SK-N-SH treated with all-trans-retinoic acid at 6 μM for 48 hours (cell line): ENCODE measurements at places on chromosomes 2 and 18.

- ATAC-seq: no peak
Measured at GRCh38 chr2:196546151-196546919, 93.2 kb upstream of the CCDC150 start.

GRCh38 chr2:24304098-24304497 is 56.2 kb downstream of the ITSN2 start:
- no peak for ATAC-seq

GRCh38 chr18:48360376-48361021 is 48.7 kb downstream of the ZBTB7C start:
- no peak for ATAC-seq

DNA sequence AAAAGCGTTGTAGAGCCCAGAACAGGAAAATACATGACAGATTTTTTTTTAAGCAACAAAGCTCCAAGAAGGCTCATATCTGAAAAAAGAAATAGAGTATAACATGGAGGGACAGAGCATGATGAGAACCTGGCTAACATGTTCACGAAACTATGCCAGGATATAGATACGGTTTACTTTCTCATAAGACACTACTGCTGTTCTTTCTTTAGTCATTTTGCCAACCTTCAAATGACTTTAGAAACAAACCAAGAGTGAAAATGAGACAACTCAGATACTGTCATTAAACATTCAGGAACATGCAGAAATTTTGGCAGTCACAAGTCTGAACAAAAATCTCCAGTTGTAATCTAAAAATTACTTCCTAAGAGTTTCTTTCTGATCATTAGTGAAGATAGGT is 14.3 kb downstream of the LPIN2 start:
- no peak for ATAC-seq

GRCh38 chr2:221753401-221753800 is 181.3 kb upstream of the EPHA4 start:
- ATAC-seq: no peak

GRCh38 chr2:191664823-191665677 is 12.9 kb upstream of the NABP1 start:
- no peak for ATAC-seq

DNA sequence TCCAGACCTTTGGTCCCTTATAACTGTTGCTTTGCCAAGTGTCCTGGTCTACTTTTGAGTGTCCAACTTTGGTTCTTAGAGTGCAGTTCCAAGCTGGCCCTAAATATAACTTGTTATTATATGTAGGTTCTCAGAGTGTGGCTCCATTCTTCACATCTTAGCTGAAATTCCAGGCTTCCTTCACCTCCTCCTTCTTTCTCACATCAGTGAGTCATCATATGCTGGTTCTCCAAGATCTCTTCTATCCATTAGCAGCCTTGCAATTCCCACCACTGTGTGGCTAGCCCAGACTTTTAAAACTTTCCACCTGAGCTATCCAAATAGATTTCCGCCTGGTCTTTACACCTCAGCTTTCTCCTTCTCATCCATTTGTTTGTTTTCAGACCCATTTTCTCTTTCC is 12.6 kb upstream of the CXCR4 start:
- no peak for ATAC-seq

DNA sequence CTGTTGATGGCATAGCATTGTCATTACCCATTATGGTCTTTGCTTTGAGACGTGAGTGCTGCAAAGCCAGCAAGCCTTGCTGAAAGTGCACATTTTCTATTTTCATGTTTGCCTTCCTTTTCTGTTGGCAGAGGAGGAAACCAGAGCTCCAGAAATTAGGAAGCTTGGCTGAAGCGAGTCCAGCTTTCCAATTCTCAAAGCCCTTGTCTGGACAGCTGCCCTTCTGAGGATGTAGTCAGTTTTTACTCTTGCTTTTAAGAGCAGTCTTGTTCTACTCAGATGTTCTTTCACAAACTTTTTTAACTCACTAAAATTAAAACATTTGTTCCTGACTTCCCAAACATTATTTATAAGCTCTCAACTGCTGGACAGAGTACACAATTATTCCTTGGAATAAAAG is 93.8 kb downstream of the ICOS start:
- no peak for ATAC-seq

DNA sequence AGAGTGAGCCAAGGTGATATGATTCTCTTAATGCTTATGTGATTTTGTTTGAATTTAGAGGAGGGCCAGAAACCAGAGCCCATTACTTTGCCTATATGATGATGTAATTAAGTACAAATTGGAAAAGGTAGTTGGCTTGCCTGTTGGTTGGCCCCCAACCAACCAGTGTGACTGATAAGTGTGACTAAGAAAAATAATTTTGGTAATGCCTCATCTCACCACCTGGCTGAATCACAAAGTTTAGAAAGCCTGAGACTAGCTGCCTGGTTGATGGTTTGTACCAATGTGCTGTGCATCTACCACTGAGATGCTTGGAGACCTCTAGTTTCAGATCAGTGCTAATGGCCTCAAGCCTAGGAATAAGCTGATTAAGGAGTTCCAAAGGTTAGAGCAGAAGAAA is 338.7 kb downstream of the CDH2 start:
- no peak for ATAC-seq

DNA sequence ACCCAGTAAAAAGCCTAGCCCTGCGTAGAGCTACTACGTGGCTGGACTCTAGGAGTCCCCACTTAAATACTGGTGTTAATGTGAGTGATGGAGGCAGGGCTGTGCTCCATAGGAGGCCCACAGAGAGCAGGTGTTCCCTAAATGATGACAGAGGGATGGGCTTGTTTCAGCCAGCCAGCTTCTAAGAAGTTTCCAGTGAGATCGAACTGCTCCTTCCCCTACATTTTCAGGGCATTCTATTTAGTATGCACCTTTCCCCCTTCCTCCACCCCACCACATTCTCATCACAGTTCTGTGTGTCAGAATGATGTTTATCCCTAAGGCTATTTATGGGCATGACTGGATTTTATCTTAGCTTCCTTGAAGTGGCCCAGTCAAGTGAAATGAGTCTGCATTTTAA is 213.0 kb downstream of the TRIB2 start:
- no peak for ATAC-seq

- no peak for ATAC-seq
Measured at GRCh38 chr2:216800836-216801235, 59.0 kb downstream of the TNP1 start.

DNA sequence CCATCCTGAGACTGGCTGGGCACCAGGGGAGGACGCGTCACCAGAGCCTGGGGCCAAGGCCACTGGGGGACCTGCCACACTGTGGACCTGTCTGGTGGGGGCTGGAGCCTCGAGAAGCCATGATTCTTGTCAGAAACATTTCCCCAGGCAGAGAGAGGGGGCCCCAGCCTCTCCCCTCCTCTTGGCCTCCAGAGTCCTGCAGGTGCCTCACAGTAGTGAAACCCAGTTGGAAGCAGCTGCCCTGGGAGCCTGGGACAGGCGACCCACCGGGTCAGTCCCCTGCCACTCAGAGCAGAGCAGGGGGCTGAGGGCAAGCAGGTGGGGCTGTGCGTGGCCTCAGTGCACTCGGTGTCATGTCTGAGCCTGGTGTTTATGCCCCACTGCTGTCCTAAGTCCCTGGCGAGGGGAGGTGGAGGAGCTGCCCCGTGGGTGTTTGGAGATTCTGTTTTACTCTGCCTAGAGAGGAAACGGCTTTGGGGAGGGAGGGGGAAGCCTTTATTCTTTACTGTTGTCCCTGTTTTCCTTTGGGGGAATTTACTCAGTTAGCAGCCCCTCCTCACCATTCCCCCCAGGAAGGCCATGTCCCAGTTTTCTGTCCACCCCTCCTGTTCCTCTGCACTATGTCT is 7.7 kb downstream of the OXER1 start:
- no peak for ATAC-seq

- ATAC-seq: no peak
Measured at GRCh38 chr2:1004398-1004797, 53.7 kb downstream of the SNTG2 start.

DNA sequence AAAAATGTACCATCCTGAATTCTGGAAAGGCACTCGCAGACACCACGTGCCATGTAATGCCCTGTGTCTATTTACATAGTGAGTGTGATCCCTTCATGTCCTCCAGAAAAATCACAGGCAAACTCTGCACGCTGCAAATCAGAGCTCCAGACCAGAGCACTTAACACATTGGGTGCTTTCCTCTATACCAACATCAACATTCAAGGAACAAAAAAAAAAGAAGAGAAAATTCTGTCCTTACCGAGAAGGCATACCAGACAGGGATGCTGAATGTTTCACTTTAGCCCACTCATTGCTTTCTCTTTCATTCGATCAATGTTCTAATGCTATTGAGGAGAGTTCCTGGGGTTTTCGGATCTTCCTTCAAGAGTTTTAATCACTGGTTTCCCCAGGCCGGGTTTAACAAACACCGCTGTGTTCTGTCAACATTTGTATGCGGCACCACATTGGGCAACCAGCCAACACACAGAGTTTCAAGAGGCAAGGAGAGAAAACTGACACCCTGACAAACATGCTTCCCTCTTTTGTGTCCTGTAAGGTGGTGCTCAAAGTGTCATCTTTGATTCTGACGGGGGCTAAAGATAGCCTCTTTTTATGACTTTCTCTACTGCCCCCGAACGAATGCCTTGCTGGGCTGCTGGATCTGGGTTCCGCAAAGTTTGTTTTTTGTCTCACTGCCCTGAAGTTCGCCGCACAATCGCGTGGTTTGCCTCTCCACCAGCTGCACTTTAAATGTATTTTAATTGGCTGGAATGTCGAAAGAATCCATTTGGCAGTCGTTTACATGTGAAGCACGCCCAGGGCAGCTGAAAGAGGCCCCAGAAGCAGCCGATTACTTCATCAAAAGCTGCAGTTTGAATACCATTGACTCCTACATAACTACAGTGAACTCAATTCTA is 106.4 kb upstream of the NCKAP5 start:
- no peak for ATAC-seq

DNA sequence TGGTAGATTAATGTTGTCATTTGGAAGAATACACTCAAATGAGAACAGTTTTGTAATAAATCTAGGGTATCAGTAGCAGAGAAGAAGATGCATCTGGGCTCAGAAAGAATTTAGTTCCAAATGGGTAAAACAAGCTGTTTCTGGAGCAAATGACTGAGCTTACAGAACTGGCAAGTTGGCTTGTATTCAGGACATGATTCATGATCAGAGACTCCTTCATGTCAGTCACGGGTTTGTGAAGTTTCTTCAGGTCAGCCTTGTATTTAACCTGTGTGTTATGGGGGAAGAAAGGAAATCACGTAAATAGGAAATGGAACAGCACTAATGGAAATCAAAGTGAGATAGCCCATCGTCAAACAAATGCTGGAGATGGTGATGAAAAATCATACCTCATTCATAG is 109.1 kb downstream of the RIF1 start:
- no peak for ATAC-seq

DNA sequence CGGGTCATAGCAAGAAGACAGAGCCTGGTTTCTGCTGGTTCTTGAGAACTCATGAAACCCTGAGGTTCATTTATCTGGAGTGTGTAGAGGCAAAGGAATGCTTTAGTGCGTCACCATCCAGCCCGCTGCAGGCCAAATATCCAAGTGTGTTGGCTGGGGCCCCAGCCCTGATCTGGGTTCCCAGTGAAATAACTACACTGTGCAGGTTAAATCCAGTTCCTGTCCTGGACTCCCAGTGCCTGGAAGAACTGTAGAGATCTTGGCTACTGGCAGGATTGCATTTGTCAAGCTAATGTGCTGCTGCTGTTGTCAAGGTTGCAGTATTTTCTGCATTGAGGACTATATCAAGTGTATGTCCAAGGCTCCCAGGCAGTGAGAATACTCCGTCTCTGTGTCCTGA is 89.9 kb downstream of the MAPK4 start:
- ATAC-seq: no peak; the same call in 2 of the 3 replicates

DNA sequence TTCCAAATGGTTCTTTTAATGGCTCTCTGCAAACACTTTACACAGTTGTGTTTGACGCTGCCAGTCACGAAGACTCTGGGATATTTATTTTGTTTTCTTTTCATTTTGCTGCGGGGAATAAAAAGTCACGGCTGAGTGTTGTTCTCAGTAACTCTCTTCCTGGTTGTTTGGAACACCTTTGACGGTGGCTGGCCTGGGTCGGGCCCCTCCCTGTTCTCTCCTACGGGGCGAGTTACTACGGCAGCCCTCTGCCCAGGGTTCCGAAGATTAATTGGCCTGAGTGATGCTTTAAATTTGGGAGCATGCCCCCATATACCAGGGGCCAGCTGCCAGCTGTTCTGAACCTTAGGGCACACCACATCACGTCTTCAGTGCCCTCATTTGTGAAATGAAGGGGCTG is 84.7 kb downstream of the GATA6 start:
- no peak for ATAC-seq

- ATAC-seq: peak; percentile 15; the same call in 2 of the 3 replicates
Measured at GRCh38 chr18:36446059-36446458, 148.5 kb downstream of the FHOD3 start.

- ATAC-seq: no peak
Measured at GRCh38 chr2:71679491-71679890, 226.1 kb downstream of the DYSF start.

GRCh38 chr2:20439503-20439902 is 7.4 kb upstream of the RHOB start:
- ATAC-seq: no peak

DNA sequence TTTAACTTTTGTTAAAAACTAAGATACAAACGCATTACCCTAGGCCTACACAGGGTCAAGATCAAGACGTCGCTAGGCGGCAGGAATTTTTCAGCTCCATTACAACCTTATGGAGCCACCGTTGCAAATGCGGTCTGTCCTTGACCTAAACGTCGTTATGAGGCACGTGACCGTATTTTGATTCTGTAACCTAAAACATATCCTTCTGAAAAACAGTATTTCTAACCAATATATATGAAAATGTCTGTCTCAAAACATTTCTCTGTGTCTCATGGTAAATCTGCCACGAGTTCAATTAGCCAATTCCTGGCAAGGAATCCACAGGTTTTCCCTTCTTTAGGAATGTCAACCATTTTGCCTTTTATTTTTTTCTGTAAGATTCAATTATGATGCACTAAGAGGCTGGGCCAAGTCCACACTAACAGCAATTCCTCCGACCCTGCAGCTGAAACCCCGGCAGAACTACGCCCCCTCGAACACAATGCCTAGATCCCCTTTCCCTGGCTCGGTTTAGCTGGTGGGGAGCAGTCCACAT is 1.7 kb downstream of the RTN4 start:
- ATAC-seq: no peak

DNA sequence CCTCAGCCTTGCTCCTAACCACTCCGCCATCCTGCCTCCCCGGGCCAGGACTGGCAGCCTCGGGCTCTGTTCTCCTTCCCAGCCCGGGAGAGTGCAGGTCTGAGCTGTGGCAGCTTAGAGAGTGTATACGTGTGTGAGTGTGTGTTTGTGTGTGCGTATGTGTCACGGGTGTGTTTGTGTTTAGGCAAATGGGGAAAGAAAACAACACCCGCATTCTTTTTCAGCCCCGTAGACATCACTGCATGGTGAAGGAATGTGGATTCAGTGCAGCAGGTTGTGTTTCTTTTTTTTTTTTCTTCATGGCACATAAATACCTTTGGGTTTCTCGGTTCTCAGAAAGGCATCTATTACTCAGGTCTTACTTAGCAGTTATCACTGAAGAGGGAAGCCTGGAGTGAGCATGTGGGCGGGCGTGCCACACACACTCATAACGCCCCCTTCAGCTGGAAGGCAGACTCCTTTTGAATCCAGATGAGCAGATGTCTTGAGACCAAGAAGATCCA is 44.2 kb downstream of the GLI2 start:
- ATAC-seq: peak; percentile 77
